Ascending aorta (tissue), 2 donors: ENCODE measurements at places on chromosomes 6 and 20. TPM values are rescaled to one million over a fixed set of nuclear protein-coding genes. Genes with fewer than 3 reads are reported as not detected.

DNA sequence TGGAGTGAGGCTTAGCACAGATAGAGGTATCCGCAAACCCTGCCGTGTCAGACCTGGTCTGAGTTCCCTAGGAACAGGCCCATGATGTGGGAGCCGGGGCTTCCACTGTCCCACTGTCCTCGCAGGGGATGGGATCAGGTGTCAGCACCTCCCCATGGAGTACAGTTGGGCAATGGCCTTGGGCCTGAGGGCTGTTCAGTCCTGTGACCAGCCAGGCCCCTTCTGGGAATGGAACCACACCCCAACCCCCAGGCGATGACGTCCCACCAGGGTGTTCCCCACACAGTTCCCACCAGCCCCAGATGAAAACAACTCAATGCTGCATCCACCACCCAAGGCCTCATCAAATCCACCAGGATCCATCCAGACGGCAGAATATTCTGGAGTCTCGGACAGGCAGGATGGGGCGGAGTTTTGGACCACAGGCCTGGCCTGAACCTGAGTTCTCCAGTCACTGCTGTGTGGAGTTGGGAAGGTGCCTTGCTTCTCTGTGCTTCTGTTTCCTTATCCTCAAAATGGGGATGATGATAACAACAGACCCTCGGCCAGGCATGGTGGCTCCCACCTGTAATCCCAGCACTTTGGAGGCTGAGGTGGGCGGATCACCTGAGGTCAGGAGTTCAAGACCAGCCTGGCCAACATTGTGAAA lies 62.2 kb downstream of the UBE2V1 start:
- H3K36me3 ChIP-seq = no peaks in the 10 kb centered on the region
- H3K4me3 ChIP-seq = no peak overlapping the region
- peaks cover 13% of the 10 kb centered on the region for H3K4me1 ChIP-seq
- DNase-seq = no peak

GRCh38 chr6:66496659-66497058 lies 789.6 kb upstream of the EYS start:
- no peak overlapping the region for H3K4me3 ChIP-seq
- H3K36me3 ChIP-seq = no peaks in the 10 kb centered on the region
- H3K4me1 ChIP-seq = no peaks in the 10 kb centered on the region
- H3K27ac ChIP-seq = no peak overlapping the region

DNA sequence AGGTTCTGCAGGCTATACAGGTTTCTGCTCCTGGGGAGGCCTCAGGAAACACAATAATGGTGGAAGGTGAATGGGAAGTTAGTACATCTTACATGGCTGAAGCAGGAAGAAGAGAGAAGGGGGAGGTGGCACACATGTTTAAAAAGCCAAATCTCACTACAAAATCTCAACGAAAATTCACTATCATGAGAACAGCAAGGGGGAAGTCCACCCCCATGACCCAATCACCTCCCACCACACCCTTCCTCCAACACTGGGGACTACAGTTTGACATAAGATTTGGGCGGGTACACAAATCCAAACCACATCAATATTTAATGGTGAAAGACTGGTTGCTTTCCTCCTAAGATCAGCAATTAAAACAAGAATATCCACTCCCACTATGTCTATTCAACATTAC lies 13.8 kb upstream of the POLR1H start:
- H3K4me1 ChIP-seq = no peaks in the 10 kb centered on the region
- no peak overlapping the region for H3K4me3 ChIP-seq

DNA sequence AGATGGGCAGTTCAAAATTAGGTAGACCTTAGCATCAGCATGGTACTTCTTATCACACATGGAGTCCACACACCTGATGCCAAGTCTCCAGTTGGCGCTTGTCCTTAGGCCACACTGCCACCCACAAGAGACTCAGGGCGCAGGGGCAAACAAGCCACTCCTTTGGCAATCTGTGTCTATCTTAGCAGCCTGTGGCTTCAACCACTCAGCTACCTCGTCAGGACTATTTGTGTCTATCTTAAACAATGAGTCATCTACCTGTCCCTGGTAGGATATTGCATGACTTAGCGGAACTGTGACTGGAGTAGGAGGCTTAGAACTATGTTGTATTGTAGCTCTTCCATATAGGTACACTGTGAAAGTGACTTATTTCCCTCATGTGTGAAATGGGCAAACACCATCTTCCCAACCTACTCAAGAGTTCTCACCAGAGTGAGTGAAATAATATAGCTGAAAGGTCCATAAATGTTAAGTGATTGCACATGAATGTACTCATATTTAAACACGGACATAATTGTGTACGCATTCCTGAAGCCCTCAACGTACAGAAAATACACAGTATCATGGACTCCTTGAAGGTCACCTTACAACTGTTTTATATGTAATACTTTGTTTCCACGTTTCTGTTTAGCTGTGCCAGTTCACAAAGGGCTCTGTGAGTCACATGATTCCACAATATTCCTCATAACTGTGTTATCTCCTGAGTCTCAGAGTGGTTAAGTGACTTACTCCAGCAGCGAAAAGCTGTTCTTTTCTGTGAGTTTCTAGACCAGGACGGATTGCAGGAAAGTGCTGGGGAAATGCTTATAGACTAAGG lies 1.6 kb downstream of the TRIM27 start:
- H3K4me1 ChIP-seq = peaks cover 16% of the 10 kb centered on the region
- H3K27me3 ChIP-seq = no peaks in the 10 kb centered on the region
- H3K36me3 ChIP-seq = peaks cover 46% of the 10 kb centered on the region
- H3K27ac ChIP-seq = peak overlapping the region; percentile 98
- no peak for DNase-seq
- H3K4me3 ChIP-seq = peak overlapping the region; percentile 97

DNA sequence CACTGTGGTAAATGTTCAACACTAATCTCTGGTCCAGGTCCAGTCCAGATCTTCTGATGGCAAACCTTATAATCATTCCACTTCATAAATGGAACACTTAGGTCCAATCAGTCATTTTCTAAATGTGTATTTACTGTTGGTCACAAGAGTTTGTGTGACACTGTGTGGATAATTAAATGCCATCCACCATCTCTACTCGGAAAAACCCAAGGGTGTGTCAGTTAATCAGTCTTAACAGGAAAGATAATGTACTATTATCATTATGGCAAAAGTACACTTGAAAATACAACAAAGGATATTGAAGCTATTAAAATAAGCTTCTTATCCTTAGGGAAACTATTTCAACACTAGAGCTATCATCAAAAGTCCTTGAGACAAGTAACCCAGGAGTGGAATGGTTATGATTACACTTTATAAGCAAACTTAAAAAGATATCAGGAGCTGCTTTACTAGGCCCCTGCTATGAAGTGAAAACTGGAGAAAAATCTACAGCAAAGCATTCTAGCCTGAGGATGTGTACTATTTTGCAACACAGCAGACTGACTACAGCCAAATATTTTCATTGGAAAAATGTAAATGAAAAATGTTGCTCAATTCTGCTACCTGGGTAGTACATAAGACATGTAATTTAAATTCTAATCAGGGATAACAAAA lies 227.9 kb downstream of the LAMA2 start:
- no peak overlapping the region for H3K4me3 ChIP-seq
- no peaks in the 10 kb centered on the region for H3K36me3 ChIP-seq
- no peak for DNase-seq
- no peaks in the 10 kb centered on the region for H3K4me1 ChIP-seq
- no peak overlapping the region for H3K27ac ChIP-seq
- no peaks in the 10 kb centered on the region for H3K27me3 ChIP-seq

- peaks cover 19% of the 10 kb centered on the region for H3K4me1 ChIP-seq
- no peak overlapping the region for H3K27ac ChIP-seq
- DNase-seq = no peak
Measured at GRCh38 chr20:49280463-49281058, 2.7 kb upstream of the ZNFX1 start.

- H3K36me3 ChIP-seq = no peaks in the 10 kb centered on the region
- no peak for DNase-seq
- no peaks in the 10 kb centered on the region for H3K27me3 ChIP-seq
- no peak overlapping the region for H3K4me3 ChIP-seq
Measured at GRCh38 chr6:16420715-16421461, 182.5 kb downstream of the GMPR start.

DNA sequence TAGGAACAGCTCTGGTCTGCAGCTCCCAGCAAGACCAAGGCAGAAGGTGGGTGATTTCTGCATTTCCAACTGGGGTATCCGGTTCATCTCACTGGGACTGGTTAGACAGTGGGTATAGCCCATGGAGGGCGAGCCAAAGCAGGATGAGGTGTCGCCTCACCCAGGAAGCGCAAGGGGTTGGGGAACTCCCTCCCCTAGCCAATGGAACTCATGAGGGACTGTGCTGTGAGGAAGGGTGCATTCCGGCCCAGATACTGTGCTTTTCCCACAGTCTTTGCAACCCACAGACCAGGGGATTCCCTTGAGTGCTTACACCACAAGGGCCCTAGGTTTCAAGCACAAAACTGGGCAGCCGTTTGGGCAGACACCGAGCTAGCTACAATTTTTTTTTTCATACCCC lies 21.8 kb downstream of the HDDC2 start:
- DNase-seq = no peak
- peaks cover 18% of the 10 kb centered on the region for H3K36me3 ChIP-seq
- no peak overlapping the region for H3K4me3 ChIP-seq
- no peaks in the 10 kb centered on the region for H3K27me3 ChIP-seq

GRCh38 chr6:147248859-147249258 lies 44.6 kb downstream of the STXBP5 start:
- peaks cover 16% of the 10 kb centered on the region for H3K36me3 ChIP-seq
- no peak for DNase-seq
- no peaks in the 10 kb centered on the region for H3K27me3 ChIP-seq
- no peaks in the 10 kb centered on the region for H3K4me1 ChIP-seq

GRCh38 chr6:94769197-94769596 lies 808.1 kb upstream of the MANEA start:
- H3K27ac ChIP-seq = no peak overlapping the region
- no peaks in the 10 kb centered on the region for H3K27me3 ChIP-seq
- H3K36me3 ChIP-seq = no peaks in the 10 kb centered on the region
- no peak overlapping the region for H3K4me3 ChIP-seq
- no peaks in the 10 kb centered on the region for H3K4me1 ChIP-seq

- no peaks in the 10 kb centered on the region for H3K27me3 ChIP-seq
- no peaks in the 10 kb centered on the region for H3K4me1 ChIP-seq
- no peak overlapping the region for H3K27ac ChIP-seq
- H3K4me3 ChIP-seq = no peak overlapping the region
- no peak for DNase-seq
- H3K36me3 ChIP-seq = no peaks in the 10 kb centered on the region
Measured at GRCh38 chr20:2688041-2688591, 4.5 kb upstream of the EBF4 start.

- no peak for DNase-seq
- H3K4me3 ChIP-seq = no peak overlapping the region
- peaks cover 5% of the 10 kb centered on the region for H3K4me1 ChIP-seq
- H3K27ac ChIP-seq = no peak overlapping the region
- no peaks in the 10 kb centered on the region for H3K36me3 ChIP-seq
Measured at GRCh38 chr6:22152841-22153240, 144.0 kb downstream of the PRL start.

DNA sequence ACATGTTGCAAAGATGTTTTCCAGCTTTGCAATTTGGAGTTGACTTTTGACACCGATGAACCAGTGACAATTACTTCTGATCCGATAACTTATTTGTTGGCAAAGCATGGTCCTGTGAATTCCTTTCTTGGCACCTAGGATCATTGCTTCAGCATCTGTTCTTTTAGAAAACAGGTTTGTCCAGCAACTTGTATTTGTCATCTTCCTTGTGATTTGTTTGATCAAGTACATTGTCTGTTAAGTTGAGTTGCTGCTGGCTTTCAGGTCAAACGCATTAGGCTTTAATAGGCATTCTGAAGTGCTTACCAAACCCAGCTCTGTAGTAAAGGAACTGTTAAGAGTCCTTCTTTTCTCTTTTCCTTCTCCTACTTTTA lies 192.4 kb upstream of the ZNF217 start:
- no peaks in the 10 kb centered on the region for H3K36me3 ChIP-seq
- H3K27me3 ChIP-seq = no peaks in the 10 kb centered on the region
- H3K4me3 ChIP-seq = no peak overlapping the region
- DNase-seq = no peak
- H3K4me1 ChIP-seq = no peaks in the 10 kb centered on the region
- H3K27ac ChIP-seq = no peak overlapping the region

- no peak overlapping the region for H3K4me3 ChIP-seq
- no peaks in the 10 kb centered on the region for H3K27me3 ChIP-seq
- peaks cover 6% of the 10 kb centered on the region for H3K4me1 ChIP-seq
- H3K36me3 ChIP-seq = no peaks in the 10 kb centered on the region
- no peak overlapping the region for H3K27ac ChIP-seq
- no peak for DNase-seq
Measured at GRCh38 chr6:21918041-21918440, 324.5 kb downstream of the SOX4 start.

DNA sequence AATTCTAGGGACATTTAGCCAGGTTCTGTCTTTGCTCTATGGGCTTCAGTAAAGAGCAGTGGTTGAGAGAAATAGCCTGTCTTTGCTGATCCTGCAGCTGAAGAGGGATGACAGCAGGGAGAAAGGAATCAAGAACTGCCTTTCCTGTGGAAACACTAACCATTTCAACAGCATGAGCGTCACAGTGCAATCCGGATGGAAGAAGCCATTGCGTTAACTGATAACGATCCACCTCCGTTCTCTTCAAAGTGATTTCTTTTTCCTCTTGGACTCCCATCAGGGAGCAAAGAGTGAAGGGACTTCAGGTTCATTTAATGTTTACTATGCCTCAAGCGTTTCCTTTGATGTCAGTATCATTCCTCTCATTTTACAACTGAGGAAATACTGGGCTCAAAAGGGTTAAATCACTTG lies 35.2 kb upstream of the EEF1E1 start:
- DNase-seq = no peak
- no peaks in the 10 kb centered on the region for H3K4me1 ChIP-seq
- no peak overlapping the region for H3K4me3 ChIP-seq
- no peaks in the 10 kb centered on the region for H3K36me3 ChIP-seq
- no peaks in the 10 kb centered on the region for H3K27me3 ChIP-seq
- H3K27ac ChIP-seq = no peak overlapping the region

VNN1 gene
- total RNA-seq = not detected

NMBR gene
- not detected for total RNA-seq

OPRM1 gene
- not detected for total RNA-seq

SALL4 gene
- total RNA-seq = not detected

MYBL2 gene
- total RNA-seq = not detected

ZNF334 gene
- total RNA-seq = not detected

TXLNB gene
- not detected for total RNA-seq

TNFRSF6B gene
- total RNA-seq = 119 TPM

NKX2-4 gene
- not detected for total RNA-seq

SNX9 gene
- total RNA-seq = 55.2 TPM

HLA-DQB2 gene
- 0.53 TPM for total RNA-seq

SLC35B3 gene
- total RNA-seq = 11.3 TPM

NUP43 gene
- 2.9 TPM for total RNA-seq

FLRT3 gene
- total RNA-seq = not detected

COL9A1 gene
- 0.21 TPM for total RNA-seq

UBE2V1 gene
- 39.4 TPM for total RNA-seq

HUS1B gene
- total RNA-seq = not detected
